ENCODE measurements at places on chromosomes 6 and 20.

GRCh38 chr6:7119272-7119801 lies 11.6 kb downstream of the RREB1 start:
- DNase-seq: no peak

- DNase-seq: peak; percentile 3
These were observed 327.2 kb downstream of the DHX35 start for GRCh38 chr20:39289316-39289715.

GRCh38 chr6:5325173-5325572 lies 63.9 kb downstream of the FARS2 start:
- DNase-seq: no peak

DNA sequence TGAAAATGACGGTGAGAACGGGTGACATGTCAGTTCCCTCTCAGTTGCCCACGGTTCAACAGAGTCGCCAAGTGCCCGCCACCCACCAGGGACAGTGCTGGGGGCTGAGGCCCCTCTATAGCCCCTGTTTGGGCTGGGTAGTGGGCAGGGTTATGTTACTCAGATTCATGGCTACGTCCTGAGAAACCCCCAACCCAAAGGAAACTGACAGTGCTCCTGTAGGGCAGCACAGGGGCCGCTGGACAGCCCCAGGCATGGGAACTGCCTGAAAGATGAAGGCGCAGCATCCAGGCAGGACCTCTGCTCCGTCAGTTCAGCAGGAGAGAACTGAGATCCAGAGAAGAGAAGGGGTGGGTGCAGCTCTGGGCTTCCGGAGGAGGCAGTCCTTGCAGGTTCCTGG lies 118.9 kb upstream of the PMEPA1 start:
- no peak for DNase-seq

DNA sequence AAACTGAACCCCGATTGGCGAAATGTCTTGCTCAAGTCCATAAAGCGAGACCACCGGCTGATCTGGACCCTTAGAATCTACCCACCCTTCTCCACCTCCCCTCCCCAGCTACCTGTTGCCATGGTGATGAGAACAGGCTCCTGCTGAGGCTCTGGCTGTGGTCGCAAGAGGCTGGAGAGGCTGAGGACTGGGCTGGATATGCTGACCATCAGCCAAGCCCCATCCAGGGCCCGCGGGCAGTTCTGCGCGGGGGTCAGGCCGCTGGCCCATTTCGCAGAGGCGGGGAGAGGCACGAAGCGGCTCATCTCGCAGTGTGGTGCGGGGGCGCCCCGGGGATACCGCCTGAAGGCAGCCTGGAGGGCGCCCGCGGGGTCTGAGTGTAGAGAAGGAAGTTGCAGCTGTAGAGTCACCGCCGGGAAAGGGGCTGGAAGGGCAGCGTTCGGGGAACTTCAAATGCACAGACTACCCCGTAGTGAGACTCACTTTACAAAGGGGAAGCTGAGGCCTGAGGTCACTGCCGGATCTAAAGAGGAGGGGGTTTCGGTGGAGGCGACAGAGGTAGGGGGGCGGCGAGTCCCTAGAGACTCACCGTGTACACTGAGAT lies 671 bp downstream of the TAPBP start:
- DNase-seq: no peak

DNA sequence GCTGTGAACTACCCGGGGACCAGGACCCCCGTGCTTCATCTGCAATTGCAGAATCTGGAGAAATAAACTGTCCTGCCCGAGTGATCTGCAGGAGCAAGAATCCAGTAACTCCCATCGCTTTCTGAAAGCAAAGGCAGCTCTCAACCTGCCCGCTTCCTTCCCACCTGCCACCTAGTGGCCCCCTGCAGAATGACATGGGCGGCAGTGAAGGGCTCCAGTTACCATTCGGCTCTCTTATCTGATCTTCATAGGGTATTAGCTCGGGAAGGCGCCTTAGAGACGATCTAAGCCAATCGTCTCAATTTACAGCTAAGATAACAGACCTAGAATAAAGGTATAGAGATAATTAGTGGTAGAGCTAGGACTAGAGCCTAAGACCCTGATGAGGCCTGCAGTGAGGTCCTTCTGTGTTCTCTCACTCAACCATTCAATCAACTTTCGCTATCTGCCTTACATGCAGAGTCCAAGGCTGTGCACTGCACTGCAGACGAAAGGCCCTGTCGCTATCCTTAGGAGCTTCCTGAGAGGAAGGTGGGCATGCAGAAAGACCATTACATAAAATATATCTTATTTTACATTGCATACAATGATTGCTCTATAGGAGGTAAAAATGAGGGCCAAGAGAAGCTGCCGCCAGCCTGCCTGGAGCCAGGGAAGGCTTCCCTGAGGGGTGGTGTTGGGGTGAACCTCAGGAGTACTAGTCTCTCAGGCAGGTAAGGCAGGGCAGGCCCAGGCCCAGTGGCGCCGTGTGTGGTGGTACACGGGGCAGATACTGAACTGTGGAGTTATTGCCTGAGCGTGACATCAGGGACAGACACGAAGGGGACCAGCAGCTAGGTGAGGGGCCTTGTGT lies 7.1 kb upstream of the PSMG4 start:
- peak; percentile 71 for DNase-seq

GRCh38 chr6:34656378-34657036 lies 40.1 kb downstream of the ILRUN start:
- DNase-seq: no peak

DNA sequence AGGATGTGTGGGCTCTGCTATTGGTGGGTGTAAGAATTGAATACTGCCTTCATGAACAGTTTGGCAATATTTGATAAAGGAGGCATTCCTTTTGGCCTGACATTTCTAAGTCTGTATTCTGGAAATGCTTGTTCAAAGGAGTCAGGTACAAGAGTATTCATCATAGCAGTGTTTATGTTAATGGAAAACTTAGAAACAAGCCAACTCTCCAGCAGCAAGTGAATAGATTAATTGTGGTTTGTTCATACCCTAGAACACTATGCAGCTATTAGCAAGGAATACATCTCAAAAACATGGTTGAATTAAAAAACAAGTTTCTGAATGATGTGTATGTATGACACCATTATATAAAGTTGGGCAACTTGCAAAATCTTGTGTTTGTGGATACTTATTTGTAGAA lies 195.8 kb downstream of the ZFAND3 start:
- no peak for DNase-seq

GRCh38 chr6:117992856-117993255 lies 85.8 kb downstream of the SLC35F1 start:
- DNase-seq: no peak

DNA sequence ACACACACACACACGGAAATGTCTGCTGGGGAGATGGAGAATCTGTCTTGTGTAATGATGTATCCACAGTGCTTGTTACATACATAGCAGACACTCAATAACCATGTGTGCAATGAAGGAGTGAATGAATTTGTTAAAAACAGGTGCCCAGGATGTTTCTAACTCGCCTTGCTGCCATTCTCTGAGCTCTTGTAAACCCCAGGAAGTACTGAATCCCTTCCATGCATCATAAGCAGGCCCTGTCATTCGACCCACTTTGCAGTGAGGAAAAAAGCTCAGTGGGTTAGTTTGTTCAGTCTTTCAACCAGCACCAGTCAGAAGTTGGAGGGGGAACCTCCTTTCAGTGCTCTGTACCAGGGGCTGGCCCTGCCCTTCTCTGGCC lies 1.4 kb upstream of the KCNK5 start:
- no peak for DNase-seq

DNA sequence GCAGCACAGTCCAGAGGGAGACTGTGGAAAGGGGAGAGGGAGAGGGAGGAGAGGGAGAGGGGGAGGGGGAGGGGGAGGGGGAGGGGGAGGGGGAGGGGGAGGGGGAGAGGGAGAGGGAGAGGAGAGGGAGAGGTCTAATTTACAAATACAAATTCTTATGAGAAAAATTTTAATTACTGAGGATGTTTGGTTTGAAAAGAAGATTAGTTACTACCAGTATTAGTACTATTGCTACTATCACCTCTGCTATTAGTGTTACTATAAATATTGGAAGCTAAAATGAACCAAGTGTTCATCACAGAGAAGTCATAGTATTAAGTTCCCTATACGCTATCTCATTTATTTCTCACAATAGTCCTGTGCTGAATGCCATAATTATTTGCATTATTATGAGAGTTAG lies 14.3 kb upstream of the TSBP1 start:
- DNase-seq: no peak

DNA sequence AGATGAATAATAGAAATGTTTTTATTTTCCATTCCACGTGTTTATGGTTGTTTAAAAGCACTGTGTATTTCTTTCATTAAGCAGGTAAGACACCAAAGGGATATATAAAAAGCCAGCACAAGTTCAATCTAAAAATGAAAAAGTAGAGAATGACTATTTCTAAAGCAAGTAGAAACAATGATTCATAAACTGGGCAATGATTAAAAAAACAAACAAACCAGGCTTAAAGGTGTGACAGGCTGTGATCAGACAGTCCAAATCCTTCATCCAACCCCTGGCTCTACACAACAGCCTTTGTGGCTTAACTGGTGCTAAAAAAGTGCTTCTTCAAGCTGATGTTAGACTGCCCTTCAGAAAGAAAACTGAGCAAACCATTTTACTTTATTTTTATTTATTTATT lies 45.7 kb upstream of the TSHZ2 start:
- DNase-seq: no peak

GRCh38 chr6:131093334-131093733 lies 30.3 kb upstream of the EPB41L2 start:
- DNase-seq: no peak

- peak; percentile 28 for DNase-seq
These were observed 114.3 kb upstream of the SYNCRIP start for GRCh38 chr6:85756982-85757381.

DNA sequence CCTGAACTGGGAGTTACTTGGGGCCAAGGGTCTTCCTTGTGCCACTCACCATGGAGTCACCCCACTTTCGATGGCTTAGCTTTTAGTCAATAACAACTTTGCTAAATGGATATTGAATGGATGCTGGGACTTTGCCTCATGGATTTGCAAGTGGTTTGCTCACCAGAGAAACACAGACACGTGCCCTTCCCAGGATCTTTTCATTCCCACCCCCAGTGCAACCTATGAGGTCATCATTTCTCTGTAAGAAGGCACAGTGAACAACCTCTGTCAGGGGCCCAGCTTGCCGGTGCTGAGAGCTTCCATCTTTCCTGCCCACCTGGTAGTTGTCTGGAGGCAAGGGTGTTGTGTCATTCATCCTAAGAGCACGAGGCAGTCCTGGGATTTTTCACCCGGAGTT lies 256.8 kb upstream of the PMEPA1 start:
- no peak for DNase-seq

- no peak for DNase-seq
These were observed 35.7 kb upstream of the POPDC3 start for GRCh38 chr6:105215506-105215905.

GRCh38 chr6:63567966-63568365 lies 4.3 kb upstream of the LOC128125822 start:
- no peak for DNase-seq

DNA sequence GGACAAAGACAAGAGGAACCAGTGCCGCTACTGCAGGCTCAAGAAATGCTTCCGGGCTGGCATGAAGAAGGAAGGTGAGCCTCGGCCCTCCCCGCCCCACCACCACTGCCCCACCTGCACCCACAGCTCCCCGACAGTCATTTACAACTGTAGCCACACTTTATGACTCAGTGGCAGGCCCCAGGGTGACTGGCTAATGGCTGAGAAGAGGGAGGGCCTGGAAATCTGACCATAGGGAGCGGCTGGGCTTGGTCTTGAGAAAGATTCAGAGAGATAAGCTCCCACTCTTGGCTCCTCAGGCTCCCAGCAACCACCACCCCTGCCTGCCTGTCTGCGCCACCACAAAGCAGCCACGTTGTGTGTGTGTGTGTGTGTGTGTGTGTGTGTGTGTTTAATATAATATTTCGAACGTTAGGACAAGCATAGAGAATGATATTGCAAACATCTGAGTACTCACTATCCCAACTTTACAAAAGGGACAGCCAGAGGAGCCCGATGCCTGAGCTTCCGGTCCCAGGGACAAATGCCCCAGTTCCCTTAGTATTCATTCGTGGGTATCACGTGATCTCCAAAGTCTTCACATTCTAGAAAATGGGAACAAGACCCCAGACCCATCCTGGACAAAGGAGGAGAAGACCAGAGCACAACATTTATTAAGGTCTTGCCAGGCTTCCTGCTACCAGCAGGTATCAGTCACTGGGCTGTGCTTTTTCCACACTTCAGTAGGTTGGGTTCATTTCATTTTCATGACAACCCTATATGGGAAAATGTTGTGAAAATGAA lies 52.1 kb downstream of the HNF4A start:
- DNase-seq: peak; percentile 30

GRCh38 chr6:25743868-25744267 lies 10.7 kb upstream of the SLC17A4 start:
- DNase-seq: no peak

DNA sequence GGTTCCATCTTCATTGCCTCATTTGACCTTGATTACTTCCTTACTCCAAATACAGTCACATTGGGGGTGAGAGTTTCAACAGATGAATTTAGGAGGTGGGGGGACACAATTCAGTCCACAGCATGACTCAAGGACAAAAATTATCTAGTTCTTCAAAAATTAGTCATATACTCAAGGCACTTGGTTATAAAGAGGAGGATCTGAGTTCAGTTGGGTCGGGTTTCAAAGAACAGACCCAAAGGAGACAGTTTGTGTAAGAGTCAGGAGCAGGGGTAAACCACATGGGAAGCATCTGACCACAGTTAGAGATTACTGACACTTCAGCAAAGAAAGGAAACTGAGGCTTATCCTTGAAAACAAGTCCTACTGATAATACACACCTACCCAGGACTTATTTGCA lies 138.0 kb downstream of the TBC1D7 start:
- DNase-seq: no peak

- DNase-seq: no peak
These were observed 56.8 kb upstream of the ECI2 start for GRCh38 chr6:4192173-4192572.

GRCh38 chr6:113208726-113209125 lies 648.4 kb upstream of the MARCKS start:
- DNase-seq: peak; percentile 21

GRCh38 chr6:68727699-68728098 lies 92.6 kb downstream of the ADGRB3 start:
- no peak for DNase-seq

GRCh38 chr6:32669893-32670292 lies 3.4 kb upstream of the HLA-DQB1 start:
- no peak for DNase-seq

DNA sequence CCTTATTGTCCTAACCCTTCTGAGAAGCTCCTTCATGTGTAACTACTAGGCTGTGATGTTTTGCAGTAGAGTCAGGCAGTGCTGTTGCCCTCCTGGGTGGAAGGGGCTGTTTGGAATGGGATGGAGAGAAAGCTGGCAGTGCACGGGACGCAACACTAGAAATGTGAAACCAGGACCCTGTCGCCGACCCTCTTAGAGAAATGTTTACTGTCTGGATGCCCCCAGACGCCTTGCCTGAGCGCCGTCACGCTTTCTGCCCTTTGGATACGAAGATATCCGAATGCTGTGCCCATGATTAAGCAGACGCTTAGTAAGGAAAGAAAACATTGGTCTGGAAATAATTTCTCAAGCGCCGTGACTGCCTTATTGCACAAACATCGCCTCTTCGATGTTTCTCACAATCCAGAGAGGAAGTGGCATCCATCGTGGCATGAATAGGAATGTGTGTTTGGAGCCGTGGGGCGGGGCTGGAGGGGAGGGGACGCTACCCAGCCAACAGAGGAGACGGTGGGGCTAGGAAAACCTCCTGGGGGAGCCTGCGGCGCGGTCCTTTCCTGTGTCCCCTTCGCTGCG lies 661 bp upstream of the PPP1R14C start:
- DNase-seq: peak; percentile 60
